Peyer's patch (tissue), 4 donors: ENCODE measurements at places on chromosomes 12 and 14. TPM values are rescaled to one million over a fixed set of nuclear protein-coding genes. Genes with fewer than 3 reads are reported as not detected.
A peak's percentile ranks its signal among the peaks of the same experiment; 100 is the strongest.

The NPAS3 gene
- 2.1 TPM for total RNA-seq

DNA sequence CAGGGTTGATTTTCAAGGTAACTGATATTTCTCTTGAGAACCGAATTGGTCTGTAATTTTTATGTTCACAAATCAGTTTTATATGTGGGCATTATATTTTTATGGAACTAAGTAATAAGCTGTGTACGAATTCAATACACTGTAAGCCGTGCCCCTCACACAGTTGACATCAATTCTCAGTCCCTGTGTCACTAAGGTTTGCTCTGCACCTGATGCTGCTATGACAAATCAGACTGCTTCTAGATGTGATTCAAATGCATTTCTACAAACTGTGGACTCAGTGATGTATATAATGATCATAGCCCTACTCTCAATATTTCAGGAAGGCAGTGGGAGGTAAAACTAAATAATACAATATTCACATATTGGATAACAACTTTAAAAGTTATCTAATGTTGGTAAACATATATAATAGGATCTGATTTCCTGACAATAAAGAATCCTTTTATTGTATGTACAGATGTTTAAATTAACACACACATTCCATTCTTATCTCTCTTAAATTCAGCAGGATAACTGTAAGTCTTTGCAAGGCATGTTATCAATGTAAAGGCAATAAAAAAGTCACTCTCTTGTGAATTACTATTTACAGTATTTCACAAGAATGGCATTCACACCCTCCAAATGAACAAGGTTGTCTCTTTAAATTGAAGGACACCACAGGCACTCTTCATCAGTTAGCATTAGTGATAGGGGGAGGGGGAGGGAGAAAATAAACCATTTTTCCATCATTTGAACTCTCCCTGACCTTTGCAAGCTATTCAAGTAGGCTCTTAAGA lies 87.2 kb upstream of the SOX5 start:
- DNase-seq, result no peak
- H3K27ac ChIP-seq, result no peak overlapping the region
- H3K4me3 ChIP-seq, result no peak overlapping the region
- H3K36me3 ChIP-seq, result no peaks in the 10 kb centered on the region
- H3K4me1 ChIP-seq, result no peaks in the 10 kb centered on the region

DNA sequence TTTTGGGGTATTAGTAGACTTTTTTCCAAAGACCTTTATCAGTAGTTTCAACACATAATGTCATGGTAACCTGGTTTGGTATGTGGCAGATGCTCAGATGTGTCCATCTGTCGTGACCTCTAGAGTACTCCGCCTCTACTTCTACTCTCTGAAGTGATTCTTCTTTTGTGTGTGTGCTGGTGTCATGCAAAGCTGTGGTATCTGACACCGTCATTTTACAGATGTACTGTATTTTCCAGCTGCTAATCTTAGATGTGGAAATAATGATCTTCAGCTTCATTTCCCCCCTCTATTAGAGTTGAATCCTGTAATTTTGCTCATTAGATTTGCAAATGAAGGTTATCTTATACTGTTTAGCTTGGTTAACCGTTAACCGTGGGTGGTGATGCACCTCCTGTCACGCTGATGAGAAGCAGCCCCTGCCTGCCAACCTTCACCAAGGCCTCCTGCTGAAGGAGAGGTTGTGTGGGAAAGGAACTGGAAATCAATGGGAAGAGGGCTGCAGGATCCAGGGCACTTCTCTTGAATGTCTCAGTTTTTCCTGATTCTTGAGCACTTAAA lies 222.4 kb upstream of the AMIGO2 start:
- no peaks in the 10 kb centered on the region for H3K36me3 ChIP-seq
- no peak overlapping the region for H3K4me3 ChIP-seq
- no peaks in the 10 kb centered on the region for H3K4me1 ChIP-seq
- H3K27me3 ChIP-seq, result no peaks in the 10 kb centered on the region
- no peak for DNase-seq

The LUM gene
- total RNA-seq, result 40.5 TPM

The SLC8A3 gene
- 0.18 TPM for total RNA-seq

DNA sequence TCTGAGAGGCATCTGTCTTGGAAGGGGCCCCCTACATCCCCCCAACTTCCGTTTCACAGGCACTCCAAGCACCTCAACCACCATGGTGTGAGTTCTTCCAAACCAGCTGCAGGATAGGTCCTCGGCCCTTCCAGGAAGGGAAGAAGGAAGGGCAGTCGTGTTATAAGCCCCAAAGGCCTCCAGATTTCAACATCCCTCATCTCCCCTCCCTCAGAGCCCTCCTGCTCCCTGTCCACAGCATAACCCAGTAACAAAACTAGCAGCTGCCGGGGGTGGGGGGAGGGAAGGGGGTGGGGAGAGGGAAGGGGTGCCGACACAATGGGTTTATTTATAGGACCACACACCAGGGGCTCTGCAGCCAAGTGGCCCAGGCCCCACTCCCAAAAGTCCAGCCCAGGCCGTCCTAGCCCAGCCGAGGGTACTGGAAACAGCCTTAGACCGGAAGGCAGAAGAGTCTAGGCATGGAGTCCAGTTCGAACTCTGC lies 18.3 kb downstream of the NCKAP5L start:
- peaks cover under 1% of the 10 kb centered on the region for H3K36me3 ChIP-seq
- H3K4me3 ChIP-seq, result no peak overlapping the region
- no peaks in the 10 kb centered on the region for H3K27me3 ChIP-seq
- H3K27ac ChIP-seq, result peak overlapping the region; percentile 59
- no peaks in the 10 kb centered on the region for H3K4me1 ChIP-seq

DNA sequence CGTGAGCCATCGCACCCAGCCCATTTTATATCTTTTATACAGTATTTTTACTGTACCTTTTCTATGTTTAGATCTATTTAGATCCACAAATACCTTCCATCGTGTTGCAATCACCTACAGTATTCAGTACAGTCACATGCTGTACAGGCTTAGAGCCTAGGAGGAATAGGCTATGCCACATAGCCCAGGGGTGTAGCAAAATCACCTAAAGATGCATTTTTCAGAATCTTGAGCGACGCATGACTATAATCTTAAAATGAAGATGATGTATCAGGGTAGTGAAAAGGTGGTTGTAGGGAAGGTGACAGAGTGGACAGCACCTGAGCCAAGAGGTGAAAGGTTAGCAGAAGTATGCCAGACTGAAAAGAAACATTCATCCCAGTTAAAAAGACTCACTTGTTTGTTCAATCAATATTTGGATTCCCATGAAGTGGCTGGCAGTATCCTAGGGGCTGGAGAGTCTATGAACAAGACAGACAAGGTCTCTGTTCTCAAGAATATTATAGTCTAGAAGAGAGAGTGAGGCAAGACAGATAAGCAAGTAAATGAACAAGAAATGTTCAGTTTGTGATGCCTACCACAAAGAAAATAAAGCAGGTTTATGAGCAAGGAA lies 3.6 kb downstream of the SPRING1 start:
- no peak for DNase-seq
- H3K27me3 ChIP-seq, result no peaks in the 10 kb centered on the region
- no peak overlapping the region for H3K4me3 ChIP-seq

DNA sequence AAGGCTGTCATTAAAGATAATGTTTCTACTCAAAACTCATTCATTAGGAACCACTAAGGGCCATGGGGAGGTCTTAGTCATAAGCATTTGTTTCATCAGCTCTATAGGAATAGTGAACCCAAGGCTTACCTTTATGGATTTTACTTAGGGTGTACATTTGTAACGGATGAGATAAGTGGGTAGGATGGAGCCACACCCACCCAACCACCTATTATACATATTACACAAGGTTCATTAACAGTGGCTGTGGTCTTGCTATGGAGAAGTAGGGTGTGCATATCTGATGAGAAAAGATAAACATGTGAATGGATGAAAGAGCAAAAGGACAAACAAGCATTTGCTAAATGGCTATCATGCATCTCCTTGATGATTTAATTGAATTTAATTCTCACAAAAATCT lies 39.6 kb upstream of the ITPR2 start:
- no peaks in the 10 kb centered on the region for H3K27me3 ChIP-seq
- no peaks in the 10 kb centered on the region for H3K36me3 ChIP-seq
- DNase-seq, result no peak
- H3K4me1 ChIP-seq, result no peaks in the 10 kb centered on the region

GRCh38 chr12:118946256-118946655 lies 35.1 kb upstream of the SRRM4 start:
- H3K4me1 ChIP-seq, result no peaks in the 10 kb centered on the region
- H3K4me3 ChIP-seq, result no peak overlapping the region
- H3K27me3 ChIP-seq, result no peaks in the 10 kb centered on the region
- H3K27ac ChIP-seq, result no peak overlapping the region
- H3K36me3 ChIP-seq, result no peaks in the 10 kb centered on the region

GRCh38 chr14:68389943-68390342 lies 402.9 kb downstream of the ZFP36L1 start:
- H3K27me3 ChIP-seq, result no peaks in the 10 kb centered on the region
- H3K27ac ChIP-seq, result no peak overlapping the region
- no peak for DNase-seq
- H3K36me3 ChIP-seq, result no peaks in the 10 kb centered on the region

GRCh38 chr12:121352682-121353018 lies 439 bp upstream of the ANAPC5 start:
- no peaks in the 10 kb centered on the region for H3K27me3 ChIP-seq
- H3K4me3 ChIP-seq, result peak overlapping the region; percentile 95
- H3K27ac ChIP-seq, result peak overlapping the region; percentile 86
- no peak for DNase-seq
- no peaks in the 10 kb centered on the region for H3K36me3 ChIP-seq

The HOMEZ gene
- total RNA-seq, result 10.5 TPM

DNA sequence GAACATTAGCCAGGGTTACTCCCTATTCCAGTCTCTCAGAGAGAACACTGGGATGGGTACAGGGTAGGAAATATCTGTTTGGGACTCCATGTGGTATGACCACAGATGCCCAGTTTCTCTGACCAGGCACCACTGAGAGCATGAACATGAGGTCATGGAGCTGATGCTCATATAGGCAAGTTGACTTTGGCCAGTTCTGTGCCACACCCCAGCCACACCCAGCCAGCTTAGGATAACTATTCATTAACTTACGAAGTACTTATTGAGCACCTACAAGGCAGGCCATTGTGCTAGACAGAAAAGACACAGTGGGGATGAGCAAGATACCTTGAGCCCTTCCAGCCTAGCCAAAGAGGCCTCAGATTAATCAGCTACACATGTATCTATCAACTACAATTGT lies 262.5 kb downstream of the DPF3 start:
- H3K4me3 ChIP-seq, result no peak overlapping the region
- H3K4me1 ChIP-seq, result no peaks in the 10 kb centered on the region
- no peak overlapping the region for H3K27ac ChIP-seq
- H3K27me3 ChIP-seq, result no peaks in the 10 kb centered on the region
- DNase-seq, result no peak
- H3K36me3 ChIP-seq, result no peaks in the 10 kb centered on the region

- H3K27me3 ChIP-seq, result no peaks in the 10 kb centered on the region
- H3K27ac ChIP-seq, result no peak overlapping the region
- no peaks in the 10 kb centered on the region for H3K36me3 ChIP-seq
- no peaks in the 10 kb centered on the region for H3K4me1 ChIP-seq
These were observed 206.6 kb upstream of the DIO3 start for GRCh38 chr14:101354726-101355125.

The FSCB gene
- not detected for total RNA-seq

DNA sequence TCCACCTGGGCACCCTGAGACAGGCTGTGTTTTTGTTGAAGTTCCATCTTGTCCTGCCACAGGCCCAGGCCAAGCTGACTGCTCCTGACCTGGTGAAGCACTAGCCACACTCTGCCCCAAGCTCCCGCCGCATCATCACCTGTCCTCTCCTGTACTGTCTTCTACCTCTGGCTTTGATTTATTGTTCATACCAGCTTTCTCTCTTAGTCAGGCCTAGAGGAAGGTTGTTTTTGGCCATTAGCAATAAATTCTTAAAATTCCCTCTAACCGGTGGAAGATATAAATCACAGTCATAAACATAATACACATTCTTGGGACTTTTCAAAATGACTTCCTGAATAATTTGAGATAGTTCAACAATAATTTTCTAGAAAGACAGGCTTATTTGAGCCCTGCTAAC lies 169.4 kb downstream of the DAD1 start:
- H3K4me1 ChIP-seq, result no peaks in the 10 kb centered on the region
- no peak overlapping the region for H3K4me3 ChIP-seq
- H3K27me3 ChIP-seq, result no peaks in the 10 kb centered on the region
- H3K27ac ChIP-seq, result no peak overlapping the region
- no peak for DNase-seq

The KRT85 gene
- total RNA-seq, result not detected

- no peak overlapping the region for H3K4me3 ChIP-seq
- H3K27ac ChIP-seq, result no peak overlapping the region
- no peak for DNase-seq
- H3K4me1 ChIP-seq, result no peaks in the 10 kb centered on the region
- H3K36me3 ChIP-seq, result peaks cover 76% of the 10 kb centered on the region
These were observed 56.5 kb upstream of the CDKL1 start for GRCh38 chr14:50452979-50453705.

The FITM1 gene
- 3.9 TPM for total RNA-seq

GRCh38 chr14:58789736-58790135 lies 152.0 kb downstream of the DACT1 start:
- H3K27ac ChIP-seq, result no peak overlapping the region
- no peak for DNase-seq
- H3K36me3 ChIP-seq, result no peaks in the 10 kb centered on the region

- no peaks in the 10 kb centered on the region for H3K36me3 ChIP-seq
- no peak overlapping the region for H3K4me3 ChIP-seq
- H3K4me1 ChIP-seq, result no peaks in the 10 kb centered on the region
- no peak for DNase-seq
These were observed 243.1 kb downstream of the RAD51B start for GRCh38 chr14:68062651-68063050.

The IL22 gene
- total RNA-seq, result not detected

- H3K27ac ChIP-seq, result no peak overlapping the region
- no peaks in the 10 kb centered on the region for H3K27me3 ChIP-seq
- no peak overlapping the region for H3K4me3 ChIP-seq
These were observed 24.5 kb downstream of the LRTM2 start for GRCh38 chr12:1844661-1845409.

GRCh38 chr14:75877884-75878283 lies 103.9 kb downstream of the TGFB3 start:
- no peak overlapping the region for H3K27ac ChIP-seq
- no peak for DNase-seq
- H3K4me1 ChIP-seq, result no peaks in the 10 kb centered on the region

DNA sequence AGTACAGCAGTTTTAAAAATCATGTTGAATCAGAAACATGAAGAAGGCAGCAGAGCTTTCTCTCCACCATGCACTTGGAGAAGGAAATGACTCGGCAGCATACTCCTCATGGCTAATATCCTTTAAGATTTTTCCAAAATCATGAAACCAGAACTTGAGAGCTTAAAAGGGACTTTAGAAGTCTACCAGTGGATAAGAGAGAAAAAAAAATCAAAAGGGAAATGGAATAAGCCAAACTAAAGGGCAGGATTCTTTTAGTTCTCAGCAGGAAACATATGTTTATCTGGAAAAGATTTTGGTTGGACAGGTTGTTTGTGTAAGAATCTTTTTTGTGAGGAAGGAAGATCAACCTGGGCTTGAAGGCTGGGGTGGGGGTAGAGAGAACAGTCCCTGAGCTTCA lies 111.8 kb downstream of the PRKCH start:
- no peaks in the 10 kb centered on the region for H3K27me3 ChIP-seq
- H3K4me1 ChIP-seq, result no peaks in the 10 kb centered on the region
- no peaks in the 10 kb centered on the region for H3K36me3 ChIP-seq
- H3K27ac ChIP-seq, result no peak overlapping the region
- no peak overlapping the region for H3K4me3 ChIP-seq

- H3K36me3 ChIP-seq, result no peaks in the 10 kb centered on the region
- no peak for DNase-seq
- no peaks in the 10 kb centered on the region for H3K27me3 ChIP-seq
These were observed 288.7 kb downstream of the NAV3 start for GRCh38 chr12:78119351-78119918.

The CLSTN3 gene
- total RNA-seq, result 35.0 TPM

GRCh38 chr14:23365036-23365731 lies at the start of gene EFS:
Gene EFS, minus strand, starts transcription at chr14:23365172. Its CDS starts 147 bp downstream, at chr14:23365025.
- peaks cover 6% of the 10 kb centered on the region for H3K27me3 ChIP-seq
- H3K27ac ChIP-seq, result peak within 1 kb of the TSS; percentile 81
- no peaks in the 10 kb centered on the region for H3K36me3 ChIP-seq
- no peak for DNase-seq
